A673 (cell line): ENCODE measurements at places on chromosomes 7 and 10. TPM values are rescaled to one million over a fixed set of nuclear protein-coding genes. Genes with fewer than 3 reads are reported as not detected.

NRCAM gene
- total RNA-seq = 43.4 and 45.7 TPM in 2 replicates

HOGA1 gene
- total RNA-seq = not detected in 2 replicates

TEX47 gene
- total RNA-seq = not detected in 2 replicates

METTL27 gene
- 0.85 TPM in 1 of 2 replicates, not detected in the other for total RNA-seq

COPG2 gene
- 17.6 and 24.4 TPM in 2 replicates for total RNA-seq

RHOBTB1 gene
- 5.2 and 7.5 TPM in 2 replicates for total RNA-seq

OPN4 gene
- total RNA-seq = not detected in 2 replicates

BTBD16 gene
- not detected in 2 replicates for total RNA-seq

HOXA6 gene
- total RNA-seq = not detected in 2 replicates

OR2A42 gene
- total RNA-seq = 0.21 and 0.37 TPM in 2 replicates

PON1 gene
- not detected in 2 replicates for total RNA-seq

CTAGE8 gene
- 2.1 and 2.8 TPM in 2 replicates for total RNA-seq

HABP2 gene
- not detected in 2 replicates for total RNA-seq

EN2 gene
- total RNA-seq = not detected in 2 replicates

STEAP4 gene
- not detected in 2 replicates for total RNA-seq

RASA4B gene
- total RNA-seq = 1.8 and 4.6 TPM in 2 replicates

HOXA13 gene
- not detected in 2 replicates for total RNA-seq

DGKI gene
- total RNA-seq = 0.39 TPM in 1 of 2 replicates, not detected in the other

FAM237B gene
- total RNA-seq = not detected in 2 replicates

NODAL gene
- total RNA-seq = not detected in 2 replicates

PTN gene
- total RNA-seq = 0.41 and 0.44 TPM in 2 replicates

ITIH5 gene
- not detected in 2 replicates for total RNA-seq

GARIN1A gene
- 1.8 and 2.2 TPM in 2 replicates for total RNA-seq

PNLIPRP3 gene
- not detected in 2 replicates for total RNA-seq

ANKRD61 gene
- total RNA-seq = 0.98 and 1.1 TPM in 2 replicates

TAS2R41 gene
- total RNA-seq = not detected in 2 replicates

DDX50 gene
- total RNA-seq = 46.1 and 50.1 TPM in 2 replicates

SPDYE16 gene
- 0.13 TPM in 1 of 2 replicates, not detected in the other for total RNA-seq
